ENCODE measurements at places on chromosomes 5 and 9.

DNA sequence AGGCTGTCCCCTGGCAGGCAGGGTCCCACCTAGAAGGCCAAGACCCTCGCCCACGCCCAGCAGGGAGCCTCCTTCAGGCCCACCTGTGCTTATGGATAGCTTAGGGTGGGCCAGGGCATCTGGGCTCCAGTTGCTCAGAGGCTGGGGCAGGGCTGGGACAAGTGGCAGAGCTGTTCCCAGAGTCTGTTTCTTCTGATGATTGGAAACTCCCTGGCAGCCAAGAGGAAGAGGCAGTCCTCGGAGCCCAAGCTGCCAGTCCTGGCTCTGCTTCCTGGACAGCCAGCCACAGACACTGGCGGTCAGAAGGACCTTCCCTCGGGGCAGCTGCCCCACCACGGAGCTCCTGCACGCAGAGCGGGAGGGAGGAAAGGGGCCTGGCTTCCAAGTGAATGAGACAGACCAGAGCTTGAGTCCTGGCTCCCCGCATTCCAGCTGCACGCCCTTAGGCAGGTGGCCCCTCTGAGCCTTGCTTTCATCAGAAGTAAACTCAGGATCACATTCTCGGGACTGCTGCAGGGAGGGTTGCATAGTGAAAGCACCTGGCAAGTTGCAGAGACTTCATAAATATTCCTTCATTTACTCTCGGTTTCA is 37.9 kb upstream of the GABRP start:
- DNase-seq = no peak

DNA sequence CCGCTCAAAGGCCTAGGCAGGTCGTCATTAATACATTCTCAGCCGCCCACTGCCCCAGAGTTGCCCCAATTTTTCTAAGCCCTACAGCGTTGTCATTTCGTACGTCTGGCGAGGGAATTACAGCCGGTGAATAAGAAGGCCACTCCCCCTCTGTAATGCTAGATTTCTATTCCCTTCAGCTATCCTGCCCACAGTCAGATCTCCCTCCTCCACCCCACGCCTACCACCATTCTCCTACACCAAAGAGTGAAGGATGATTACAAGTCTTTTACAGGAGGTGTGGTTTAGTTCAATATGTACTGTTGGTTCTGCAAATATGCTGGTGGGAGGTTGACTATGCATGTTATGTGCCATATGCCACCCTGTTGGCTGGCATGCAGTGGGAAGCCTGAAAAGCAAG is 83.7 kb upstream of the SMIM15 start:
- DNase-seq = no peak

- no peak for DNase-seq
Measured at GRCh38 chr5:56155992-56156584, 77.0 kb downstream of the ANKRD55 start.

DNA sequence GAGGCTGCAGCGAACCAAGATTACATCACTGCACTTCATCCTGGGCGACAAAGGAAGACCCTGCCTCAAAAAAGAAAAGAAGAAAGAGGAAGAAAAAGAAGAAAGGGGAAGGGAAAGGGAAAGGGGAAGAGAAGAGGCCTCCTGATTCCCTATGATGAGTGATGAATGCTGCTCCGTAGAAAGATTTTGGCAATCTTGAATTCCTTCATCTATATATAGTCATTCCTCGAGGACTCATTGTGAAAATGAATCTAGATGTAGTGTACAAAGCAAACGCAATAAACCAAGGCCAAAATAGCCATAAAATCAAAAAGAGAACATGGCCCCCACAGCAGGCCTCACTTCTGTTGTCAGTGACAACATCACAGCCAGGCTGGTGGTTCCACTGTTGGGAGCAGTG is 218.0 kb downstream of the DCP2 start:
- no peak for DNase-seq

GRCh38 chr5:1432296-1432695 is 12.9 kb downstream of the SLC6A3 start:
- no peak for DNase-seq
